Activated T-cell treated with anti-CD3 and anti-CD28 coated beads, Interleukin-2, amount 50 U/mL, for 72 hours (primary cell): ENCODE measurements at places on chromosomes 1 and 21.

- no peak for DNase-seq
Observed at GRCh38 chr1:172585861-172586260, 52.9 kb downstream of the SUCO start.

GRCh38 chr1:31423418-31423947, 10.5 kb downstream of the SERINC2 start:
- DNase-seq, result no peak

DNA sequence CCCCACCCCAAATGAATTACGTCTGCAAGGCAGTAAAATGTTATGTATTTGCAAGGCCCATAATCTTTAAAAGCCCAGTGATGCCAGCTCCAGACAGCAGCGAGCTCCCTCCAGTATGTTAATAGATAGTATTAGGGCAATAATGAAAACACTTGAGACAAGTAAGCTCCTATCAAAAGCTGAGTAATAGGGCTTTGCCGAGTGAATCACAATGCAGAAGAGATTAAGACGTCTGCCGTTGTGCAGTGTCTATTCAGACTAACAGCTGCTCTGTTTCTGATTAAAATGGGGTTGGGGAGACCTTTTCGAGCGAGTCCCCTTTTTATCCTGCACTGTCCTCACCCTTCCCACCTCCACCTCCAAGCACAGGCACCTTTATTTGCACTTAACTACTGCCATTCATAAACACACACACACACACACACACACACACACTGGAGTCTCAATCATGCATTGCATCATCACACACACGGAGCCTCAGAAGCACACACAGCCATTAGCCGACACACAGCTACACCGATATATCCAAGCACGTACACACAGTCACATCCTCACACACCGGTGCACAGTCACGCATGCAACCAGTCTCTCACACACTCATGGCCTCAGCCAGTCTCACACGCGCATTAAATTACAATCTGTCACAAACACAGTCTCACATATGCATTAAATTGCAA, 46.0 kb upstream of the FOXO6 start:
- no peak for DNase-seq

- no peak for DNase-seq
Observed at GRCh38 chr21:18041012-18041411, 203.6 kb upstream of the CHODL start.

GRCh38 chr1:2912424-2913061, 108.7 kb upstream of the ACTRT2 start:
- DNase-seq, result no peak

GRCh38 chr1:51578383-51579109, 38.3 kb upstream of the OSBPL9 start:
- DNase-seq, result no peak

DNA sequence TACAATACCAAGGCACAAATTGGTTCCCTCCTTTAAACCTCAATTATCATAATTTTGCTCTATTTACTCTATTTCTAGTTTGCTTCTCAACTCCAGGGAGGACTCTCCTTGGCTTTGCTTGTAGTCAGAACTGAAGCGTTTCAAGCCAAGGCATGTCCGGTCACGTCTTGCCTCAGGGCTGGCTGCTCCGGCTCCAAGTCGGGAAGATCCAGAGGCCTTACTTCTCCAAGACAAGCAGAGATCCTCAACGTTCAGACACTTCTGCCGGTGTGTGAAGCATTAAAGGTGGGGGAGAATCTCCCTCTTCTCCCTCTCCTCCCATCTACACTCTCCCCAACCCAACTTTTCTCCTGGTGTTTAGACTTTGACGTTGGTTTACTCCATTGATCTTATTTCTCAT, 7.2 kb upstream of the HHAT start:
- no peak for DNase-seq
